ENCODE measurements at places on chromosomes 16 and 17.

GRCh38 chr16:80707686-80708085, 96.7 kb downstream of the CDYL2 start:
- DNase-seq = no peak

- DNase-seq = no peak
These were observed 5.8 kb downstream of the PPY start for GRCh38 chr17:43936434-43936833.

GRCh38 chr16:89572073-89572484, 3.5 kb upstream of the CPNE7 start:
- no peak for DNase-seq

GRCh38 chr16:31354394-31355291, at the start of gene ITGAX:
TSS of gene ITGAX (plus strand) at chr16:31355176. CDS start at chr16:31355255, 79 bp downstream.
- DNase-seq = no peak

GRCh38 chr17:72031219-72031884, 89.5 kb upstream of the SOX9 start:
- DNase-seq = no peak

DNA sequence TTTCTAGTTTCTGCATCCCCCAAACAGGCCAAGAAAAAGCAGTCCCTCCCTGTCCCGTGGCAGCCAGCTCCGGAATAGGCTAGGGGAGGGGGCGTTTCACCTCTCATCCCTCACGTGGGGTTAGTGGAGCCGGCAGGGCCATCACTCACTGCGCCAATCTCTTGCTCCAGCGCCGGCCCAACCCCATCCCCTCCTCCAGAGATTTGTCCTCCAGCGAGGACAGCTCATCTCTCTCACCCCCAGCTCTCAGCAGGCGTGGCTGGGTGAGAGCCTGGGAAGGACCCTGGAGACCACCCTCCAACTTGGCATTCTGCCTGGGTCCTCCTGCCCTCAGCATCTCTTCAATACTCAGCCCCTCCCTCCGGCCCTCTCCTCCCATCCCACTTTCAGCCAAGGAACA, 74.1 kb downstream of the TMEM132E start:
- DNase-seq = no peak

DNA sequence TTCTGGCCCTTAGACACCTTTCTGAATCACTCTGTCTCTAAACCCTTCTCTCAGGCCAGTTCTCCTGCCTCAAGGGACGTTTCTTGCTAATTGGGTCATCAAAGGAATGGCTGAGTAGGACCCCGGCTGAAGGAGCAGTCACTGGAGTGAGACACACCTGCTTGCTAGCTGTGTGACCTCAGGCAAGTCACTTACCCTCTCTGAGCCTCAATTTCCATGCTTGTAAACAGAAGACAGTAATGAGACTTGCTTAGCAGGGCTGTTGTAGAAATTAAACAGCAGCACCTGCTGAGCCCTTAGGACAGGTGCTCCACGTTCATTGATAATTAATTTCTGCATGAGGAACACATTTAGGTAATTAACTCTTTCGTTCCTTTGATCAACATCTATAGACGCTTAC, 6.8 kb downstream of the CIBAR2 start:
- no peak for DNase-seq

DNA sequence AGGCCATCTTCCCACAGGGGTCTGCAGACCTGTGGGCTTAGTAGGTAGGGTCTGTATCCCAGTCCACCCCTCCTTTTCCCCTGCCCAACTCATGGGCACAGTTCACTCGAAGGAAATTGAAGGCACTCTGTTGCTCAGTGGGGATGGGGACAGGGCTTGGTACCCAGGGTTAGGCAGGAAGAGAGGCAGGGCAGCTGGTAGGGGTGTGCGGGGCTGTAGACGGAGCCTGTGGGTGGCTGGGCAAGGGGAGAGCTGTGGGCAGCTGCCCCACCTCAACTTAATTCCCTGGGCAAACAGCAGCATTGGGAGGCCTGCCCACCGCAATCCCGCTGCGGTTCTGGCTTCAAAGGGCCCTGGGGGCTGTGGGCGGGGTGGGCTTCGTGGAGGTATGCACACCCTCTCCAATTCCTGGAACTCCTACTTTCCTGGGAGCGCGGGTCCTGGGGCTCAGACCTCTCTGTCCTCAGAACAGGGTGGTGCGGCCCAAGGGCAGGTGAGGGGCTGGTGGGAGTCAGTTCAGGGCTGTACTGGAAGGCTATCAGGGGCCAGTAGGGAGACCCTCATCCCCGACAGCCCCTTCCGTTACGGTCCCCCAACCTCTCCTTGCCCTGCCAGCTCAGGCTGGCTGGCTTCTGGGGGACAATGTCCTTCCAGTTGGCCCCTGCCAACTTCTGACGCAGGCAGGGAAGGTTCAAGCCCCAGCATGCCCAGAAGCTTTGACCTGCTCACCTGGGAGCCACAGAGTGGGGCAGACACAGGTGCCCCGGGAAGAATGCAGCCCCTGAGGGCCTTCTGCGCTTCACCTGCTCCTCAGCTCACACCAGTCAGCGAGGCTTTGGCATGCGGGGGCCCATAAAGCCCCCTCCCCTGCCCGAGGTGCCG, 9.1 kb downstream of the FOXJ1 start:
- DNase-seq = no peak

DNA sequence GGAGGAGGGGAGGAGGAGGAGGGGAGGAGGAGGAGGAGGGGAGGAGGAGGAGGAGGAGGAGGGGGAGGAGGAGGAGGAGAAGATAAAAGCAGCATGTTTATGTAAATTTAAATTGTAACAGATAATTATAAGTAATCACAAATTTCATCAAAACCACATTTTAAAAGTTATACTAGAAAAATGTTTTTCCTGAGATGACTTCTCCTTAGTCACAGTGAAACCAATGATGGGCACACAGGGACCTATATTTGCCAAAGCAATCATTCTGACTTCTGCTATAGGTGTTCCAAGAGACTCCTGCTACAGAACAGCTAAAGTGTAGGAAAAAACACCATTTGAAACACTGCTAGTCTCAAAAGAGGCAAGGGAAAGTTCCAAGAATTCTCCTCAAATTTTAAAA, 66.4 kb downstream of the CEP95 start:
- no peak for DNase-seq

DNA sequence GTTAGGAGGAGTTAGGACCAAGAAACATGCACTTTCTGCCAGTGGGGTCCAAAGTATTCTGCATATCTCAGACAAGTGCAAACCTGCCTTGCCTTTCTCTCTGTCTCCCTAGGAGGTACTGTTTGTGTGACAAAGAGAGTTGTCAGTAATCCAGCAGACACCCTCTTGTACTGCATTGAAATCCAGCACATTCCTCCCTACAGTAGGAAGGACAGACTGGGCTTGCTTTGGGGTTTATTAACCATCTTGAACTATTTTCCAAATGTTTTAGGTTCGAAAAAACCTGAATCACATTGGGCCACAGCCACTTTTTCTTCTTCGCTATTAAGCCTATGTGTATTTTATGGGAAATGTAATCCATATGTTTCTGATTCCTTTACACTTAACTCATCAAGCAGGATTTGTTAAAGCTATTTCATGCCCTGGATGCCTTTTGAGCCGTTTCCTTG, 204.2 kb upstream of the KCNJ16 start:
- no peak for DNase-seq

GRCh38 chr17:38702916-38703741, 1.9 kb upstream of the MLLT6 start:
- DNase-seq = no peak

GRCh38 chr16:79587296-79587695, 13.2 kb downstream of the MAF start:
- DNase-seq = no peak

DNA sequence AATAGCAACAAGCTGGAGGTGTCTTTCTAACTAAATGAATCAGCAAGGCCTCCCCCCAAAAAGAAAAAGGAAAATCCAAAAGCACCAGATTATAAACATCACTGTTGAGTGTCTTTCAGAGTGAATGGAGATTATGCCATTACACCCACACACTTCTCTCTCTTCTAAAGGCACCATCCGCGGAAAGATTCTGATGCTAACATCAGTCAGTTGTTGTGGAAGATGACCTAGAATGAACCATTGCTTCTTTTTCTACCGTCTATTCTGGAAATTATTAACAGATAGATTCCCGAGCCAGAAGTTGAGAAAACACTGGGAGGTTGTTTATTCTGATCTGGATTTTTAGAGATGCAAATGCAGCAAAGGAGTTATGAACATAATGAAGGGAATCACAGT, 60.9 kb upstream of the FAM20A start:
- no peak for DNase-seq

GRCh38 chr17:74659889-74660288, 36.4 kb upstream of the CD300E start:
- no peak for DNase-seq

DNA sequence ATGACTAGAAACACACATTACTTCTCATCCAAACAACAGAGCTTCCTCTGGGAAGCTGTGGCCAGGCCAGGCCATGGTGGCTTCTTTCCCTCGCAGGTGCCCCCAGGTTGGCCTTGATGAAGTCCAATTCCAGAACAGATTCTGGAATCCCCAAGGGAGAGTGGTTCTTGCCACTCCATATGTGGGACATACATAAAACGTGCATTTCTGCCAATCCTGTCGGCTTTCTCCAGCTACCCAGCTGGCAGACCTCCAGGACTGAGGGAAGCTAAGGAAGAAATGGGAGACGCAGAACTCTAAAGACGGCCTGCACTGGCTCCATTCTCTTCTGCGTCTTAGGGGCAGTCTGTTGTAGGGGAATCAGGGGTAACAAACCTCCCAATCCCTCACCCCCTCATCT, 219.2 kb upstream of the CDH5 start:
- no peak for DNase-seq

- no peak for DNase-seq
These were observed 139.2 kb downstream of the PHKB start for GRCh38 chr16:47600376-47600775.

DNA sequence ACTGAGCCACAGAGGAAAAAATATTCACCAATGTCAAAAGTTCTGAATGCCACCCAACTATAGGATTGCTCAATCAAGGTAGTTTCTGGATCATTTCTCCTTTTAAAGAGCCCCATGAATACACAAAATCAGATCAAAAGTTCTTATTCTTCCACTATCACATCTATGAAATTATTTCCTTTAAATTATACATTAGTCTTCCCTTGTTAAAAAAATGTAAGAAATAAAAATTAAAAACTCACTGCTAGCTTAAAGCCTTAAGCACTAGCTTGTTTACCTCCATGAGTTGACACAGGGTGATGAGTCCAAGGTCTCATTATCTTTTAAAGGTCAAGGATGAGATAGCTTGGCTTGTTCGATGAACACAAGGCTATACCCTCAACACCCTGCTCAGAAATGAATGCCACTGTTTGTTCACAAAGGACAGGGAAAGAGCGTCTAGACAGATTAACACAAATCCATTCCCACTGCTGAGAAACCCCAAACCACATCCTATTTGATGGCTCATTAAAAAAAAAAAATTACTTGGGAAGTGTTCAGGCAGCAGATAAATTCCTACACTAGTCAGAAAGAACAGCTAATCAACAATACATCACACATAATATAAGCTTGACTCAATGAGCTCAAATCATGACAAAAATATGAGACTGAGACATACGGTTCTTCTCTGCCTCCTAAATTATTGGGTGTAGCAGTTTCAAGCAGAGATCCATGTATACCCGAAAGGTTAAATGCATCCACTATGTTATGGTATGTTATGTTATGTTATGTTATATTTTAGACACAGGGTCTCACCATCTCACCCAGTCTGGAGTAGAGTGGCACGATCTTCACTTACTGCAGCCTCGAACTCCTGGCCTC, 118.9 kb downstream of the PARN start:
- DNase-seq = no peak

GRCh38 chr16:31105677-31106213, 2.4 kb upstream of the BCKDK start:
- peak; percentile 75 for DNase-seq

DNA sequence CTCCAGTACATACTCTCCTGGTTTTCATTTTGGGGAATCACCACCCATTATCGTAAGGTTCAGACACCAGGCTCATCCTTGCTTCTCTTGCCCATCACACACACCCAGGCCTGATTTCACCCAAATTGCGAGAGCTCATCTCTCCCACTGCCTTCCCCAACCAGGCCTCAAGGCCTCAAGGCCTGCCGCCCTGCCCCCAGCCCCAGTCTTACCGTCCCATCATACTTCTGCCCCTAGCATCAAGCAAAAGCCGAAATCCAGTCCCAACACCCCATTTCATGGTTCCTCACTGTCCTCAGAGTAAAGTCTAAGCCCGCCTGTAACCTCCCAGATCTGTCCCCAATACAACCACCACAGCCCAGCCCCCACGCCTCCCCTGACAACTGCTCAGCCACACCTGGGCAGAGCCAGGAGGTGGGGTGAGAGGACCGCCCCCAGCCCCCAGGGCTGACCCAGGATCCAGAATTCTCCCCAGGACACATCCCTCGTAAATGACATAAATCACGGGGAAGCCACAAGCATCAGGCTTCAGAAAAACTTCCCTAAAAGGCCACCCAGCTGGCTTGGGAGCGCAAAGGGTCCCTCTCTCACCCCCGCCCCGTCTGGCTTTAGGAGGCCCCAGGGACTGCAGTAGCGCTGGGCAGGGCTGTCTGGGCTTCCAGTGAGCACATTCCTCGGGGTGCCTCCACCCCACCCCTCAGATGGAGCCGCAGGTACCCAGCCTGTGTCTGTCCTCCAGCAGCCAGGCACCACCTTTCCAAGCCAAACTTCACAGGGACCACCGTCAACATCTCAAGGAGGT, 9.6 kb upstream of the P2RX1 start:
- DNase-seq = no peak

DNA sequence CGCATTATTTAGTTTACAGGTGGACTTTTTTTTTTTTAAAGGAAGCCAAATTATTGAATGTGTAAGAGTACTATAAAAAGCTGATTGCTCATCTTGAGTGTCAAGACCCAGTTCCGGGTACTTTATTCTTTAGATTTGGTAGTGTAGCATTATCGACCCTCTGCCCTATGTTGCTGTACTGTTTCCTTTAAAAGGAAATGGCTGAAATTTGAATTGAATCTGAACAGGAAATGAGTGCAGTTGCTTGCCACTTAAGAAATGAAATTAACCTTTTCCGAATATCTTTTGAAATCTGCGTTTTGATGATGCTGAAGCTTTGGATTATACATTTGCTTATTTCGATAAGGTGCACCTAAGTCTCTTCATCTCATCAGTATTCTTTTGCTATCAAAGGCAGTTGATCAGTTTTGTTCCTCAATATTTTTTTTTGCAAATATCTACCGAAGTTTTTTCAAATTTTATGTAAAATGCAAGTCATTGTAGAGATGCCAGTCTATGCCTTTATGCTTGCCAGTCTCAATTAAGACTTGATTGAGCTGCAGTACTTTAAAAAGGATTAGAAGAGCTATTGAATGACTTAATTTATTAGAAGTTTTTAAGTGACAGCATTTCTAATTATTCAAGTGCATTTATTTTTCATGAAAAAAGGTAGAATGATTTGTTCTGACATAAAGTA, 1.8 kb downstream of the GGNBP2 start:
- DNase-seq = no peak

GRCh38 chr17:77694391-77695363, 263.8 kb upstream of the TNRC6C start:
- DNase-seq = no peak

GRCh38 chr16:68396481-68396880, 51.8 kb downstream of the SMPD3 start:
- no peak for DNase-seq

DNA sequence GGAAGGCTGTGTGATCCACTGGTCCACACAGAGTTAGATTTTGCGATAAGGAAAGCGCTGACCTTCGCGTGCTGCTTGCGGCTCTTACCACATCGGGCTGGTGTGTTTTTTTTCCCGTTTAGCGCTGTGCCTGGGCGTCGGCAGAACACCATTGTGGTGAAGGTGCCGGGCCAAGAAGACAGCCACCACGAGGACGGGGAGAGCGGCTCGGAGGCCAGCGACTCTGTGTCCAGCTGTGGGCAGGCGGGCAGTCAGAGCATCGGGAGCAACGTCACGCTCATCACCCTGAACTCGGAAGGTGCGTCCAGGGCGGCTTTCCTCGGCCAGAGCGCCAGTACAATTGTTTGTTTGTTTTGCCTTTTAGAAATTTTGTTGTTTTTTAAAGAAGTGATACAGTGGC, 54.7 kb downstream of the BANP start:
- no peak for DNase-seq
